Common myeloid progenitor, CD34-positive (primary cell): ENCODE measurements at places on chromosomes 1 and 21.

- no peak overlapping the region for H3K27ac ChIP-seq
- no peak for DNase-seq
- H3K4me1 ChIP-seq: peaks cover 11% of the 10 kb centered on the region
- peak overlapping the region; percentile 62 for H3K4me3 ChIP-seq
- H3K27me3 ChIP-seq: peaks cover 72% of the 10 kb centered on the region
Observed at GRCh38 chr1:23216771-23217420, 406 bp downstream of the HTR1D start.

DNA sequence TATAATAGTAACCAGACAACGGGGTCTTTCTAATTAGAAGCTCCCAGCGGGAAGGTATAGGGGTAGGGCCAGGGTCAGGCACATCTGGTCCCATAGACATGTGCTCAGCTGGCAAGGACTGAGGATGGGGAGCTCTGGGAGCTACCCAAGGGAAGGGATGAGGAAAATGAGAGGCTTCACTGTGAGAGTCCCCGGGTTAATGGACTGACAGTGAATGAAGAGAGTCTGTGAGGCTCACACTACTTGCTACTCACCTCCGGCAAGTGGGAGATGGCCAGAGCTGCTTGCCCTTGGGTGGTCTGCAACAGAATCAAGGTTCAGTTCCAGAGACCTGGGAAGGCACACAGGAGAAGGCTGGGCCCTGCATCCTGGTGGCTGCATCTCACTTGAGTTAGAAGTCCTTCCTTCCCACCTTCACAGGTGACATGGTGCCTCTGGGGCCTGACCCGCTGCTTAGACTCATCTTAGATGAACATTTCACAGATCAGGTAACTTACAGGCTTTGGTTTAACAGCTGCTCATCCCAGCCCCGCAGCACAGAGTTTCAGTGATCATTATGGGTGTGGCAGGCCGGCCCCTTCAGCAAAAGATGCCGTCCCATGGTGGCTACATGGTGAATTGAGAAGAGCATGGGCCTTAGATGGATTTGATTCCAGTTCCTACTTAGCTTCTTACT lies 31.7 kb downstream of the EIF2D start:
- no peak overlapping the region for H3K4me3 ChIP-seq
- peak overlapping the region; percentile 14 for H3K27ac ChIP-seq
- H3K27me3 ChIP-seq: no peaks in the 10 kb centered on the region
- no peak for DNase-seq

DNA sequence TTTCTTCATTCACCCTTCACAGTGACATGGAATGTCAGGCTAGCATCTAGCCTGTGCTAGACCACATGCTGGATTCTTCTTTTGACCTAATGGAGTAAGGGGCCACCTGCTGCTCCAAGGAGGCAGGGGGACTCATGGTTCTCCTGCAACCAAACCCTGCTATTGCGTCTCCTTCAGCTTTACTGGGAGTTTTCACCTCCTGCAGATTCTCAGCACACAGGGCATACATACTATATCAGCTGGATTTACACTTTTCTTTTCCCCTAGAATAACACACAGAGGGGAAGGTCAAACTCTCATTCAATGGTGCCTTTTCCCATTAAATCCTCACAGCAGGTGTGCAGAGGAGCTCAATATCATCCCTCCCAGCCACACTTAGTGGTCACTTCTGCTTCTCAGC lies 16.6 kb upstream of the AK5 start:
- no peaks in the 10 kb centered on the region for H3K4me1 ChIP-seq
- no peak for DNase-seq
- no peaks in the 10 kb centered on the region for H3K27me3 ChIP-seq
- no peak overlapping the region for H3K27ac ChIP-seq

GRCh38 chr1:97245026-97245425 lies 523.4 kb downstream of the PTBP2 start:
- H3K27ac ChIP-seq: no peak overlapping the region
- no peaks in the 10 kb centered on the region for H3K4me1 ChIP-seq
- H3K36me3 ChIP-seq: no peaks in the 10 kb centered on the region

- no peak overlapping the region for H3K27ac ChIP-seq
- H3K27me3 ChIP-seq: no peaks in the 10 kb centered on the region
- peaks cover 12% of the 10 kb centered on the region for H3K36me3 ChIP-seq
- H3K4me1 ChIP-seq: no peaks in the 10 kb centered on the region
- no peak for DNase-seq
- H3K4me3 ChIP-seq: no peak overlapping the region
Observed at GRCh38 chr1:95028954-95029353, 43.8 kb downstream of the ALG14 start.

DNA sequence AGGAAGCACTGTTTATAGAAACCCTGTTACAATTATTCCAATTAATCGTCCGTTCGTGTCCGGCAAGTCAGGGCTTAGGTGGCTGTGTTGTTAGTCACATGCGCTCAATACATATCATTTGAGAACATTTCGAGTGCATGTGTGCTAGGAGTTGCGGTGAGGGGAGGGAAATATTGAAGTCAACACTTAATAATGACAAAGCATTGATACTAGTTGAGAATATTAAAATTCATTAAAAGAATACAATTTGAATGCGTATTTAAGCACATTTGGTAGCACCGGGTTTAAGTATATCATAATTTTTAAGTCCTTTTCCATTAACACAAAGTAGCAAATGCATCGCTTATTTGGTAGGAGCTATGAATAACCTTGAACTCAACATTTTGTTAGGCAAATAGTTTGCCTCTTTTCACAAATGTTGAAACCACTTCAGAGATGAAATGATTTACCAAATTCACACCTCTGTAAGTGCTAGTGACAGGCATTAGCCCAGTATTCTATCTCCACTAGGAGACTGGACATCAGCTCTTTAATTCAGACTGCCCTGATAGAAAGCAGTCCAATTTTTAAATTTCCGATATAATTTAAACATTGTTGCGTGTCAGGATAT lies 1.1 kb upstream of the SERBP1 start:
- DNase-seq: no peak
- peak overlapping the region; percentile 70 for H3K27ac ChIP-seq
- peak overlapping the region; percentile 79 for H3K4me3 ChIP-seq
- no peaks in the 10 kb centered on the region for H3K27me3 ChIP-seq
- H3K4me1 ChIP-seq: peaks cover 32% of the 10 kb centered on the region

DNA sequence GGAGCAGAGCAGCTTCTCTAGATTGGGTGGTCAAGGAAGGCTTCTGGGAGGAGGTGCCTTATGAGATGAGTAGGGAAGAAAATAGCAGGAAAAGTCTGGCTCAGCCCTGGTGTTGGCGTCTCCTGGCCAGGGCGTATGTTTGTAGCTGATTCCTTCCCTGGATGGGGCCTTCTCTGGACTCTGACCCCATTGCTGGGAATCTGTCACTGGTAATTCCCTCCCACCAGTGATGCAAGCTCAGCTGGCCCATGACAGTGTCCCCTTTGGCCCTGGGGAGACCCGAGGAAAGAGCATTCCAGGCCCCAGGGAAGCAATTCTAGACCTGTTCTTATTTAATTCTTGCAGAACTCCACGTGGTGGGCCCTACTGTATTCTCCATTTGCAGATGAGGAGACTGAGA lies 20.7 kb downstream of the IGSF21 start:
- H3K27ac ChIP-seq: no peak overlapping the region
- no peaks in the 10 kb centered on the region for H3K36me3 ChIP-seq
- H3K4me3 ChIP-seq: no peak overlapping the region
- peaks cover 34% of the 10 kb centered on the region for H3K27me3 ChIP-seq

DNA sequence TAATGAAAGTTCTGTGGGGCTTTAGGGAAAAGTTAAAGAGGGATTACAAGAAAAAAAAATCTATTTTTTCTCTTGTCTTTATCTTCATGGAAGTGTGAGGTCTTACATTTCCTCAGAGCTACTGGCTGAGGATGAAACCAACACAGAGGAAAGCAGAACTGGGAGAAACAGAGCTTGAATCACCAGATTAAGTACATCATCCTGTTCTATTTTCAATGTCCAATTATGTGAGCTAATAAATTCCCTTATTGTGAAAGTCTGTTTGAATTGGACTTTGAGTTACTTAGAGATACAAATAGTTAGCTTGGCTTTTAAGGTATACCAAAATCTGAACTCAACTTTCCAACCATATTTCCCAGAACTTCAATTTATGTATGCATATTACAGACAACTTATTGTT lies 69.2 kb downstream of the LPGAT1 start:
- H3K36me3 ChIP-seq: peaks cover 14% of the 10 kb centered on the region
- H3K4me1 ChIP-seq: no peaks in the 10 kb centered on the region
- no peak for DNase-seq
- no peaks in the 10 kb centered on the region for H3K27me3 ChIP-seq

DNA sequence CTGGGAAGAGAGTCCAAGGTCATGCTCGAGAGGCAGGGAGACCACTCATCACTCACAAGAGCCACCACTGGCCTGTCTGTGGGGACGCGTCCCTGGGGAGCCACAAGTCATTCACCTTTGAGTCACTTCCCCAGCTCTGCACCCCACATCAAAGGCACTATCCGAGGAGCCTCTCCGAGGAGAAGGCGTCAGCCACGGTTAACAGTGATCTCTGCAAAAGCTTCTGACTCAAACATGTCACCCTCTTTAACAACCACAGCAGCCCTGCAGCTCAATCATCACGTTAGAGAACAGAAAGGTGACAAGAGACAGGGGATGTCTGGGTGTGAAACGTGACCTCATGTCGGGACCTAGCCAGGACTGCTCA lies 9.0 kb downstream of the LRRC47 start:
- H3K27ac ChIP-seq: no peak overlapping the region
- H3K36me3 ChIP-seq: peaks cover 87% of the 10 kb centered on the region
- H3K4me3 ChIP-seq: no peak overlapping the region
- DNase-seq: no peak

- no peaks in the 10 kb centered on the region for H3K4me1 ChIP-seq
- no peaks in the 10 kb centered on the region for H3K36me3 ChIP-seq
- no peak overlapping the region for H3K4me3 ChIP-seq
- no peaks in the 10 kb centered on the region for H3K27me3 ChIP-seq
Observed at GRCh38 chr1:91635763-91636162, 135.1 kb downstream of the CDC7 start.

DNA sequence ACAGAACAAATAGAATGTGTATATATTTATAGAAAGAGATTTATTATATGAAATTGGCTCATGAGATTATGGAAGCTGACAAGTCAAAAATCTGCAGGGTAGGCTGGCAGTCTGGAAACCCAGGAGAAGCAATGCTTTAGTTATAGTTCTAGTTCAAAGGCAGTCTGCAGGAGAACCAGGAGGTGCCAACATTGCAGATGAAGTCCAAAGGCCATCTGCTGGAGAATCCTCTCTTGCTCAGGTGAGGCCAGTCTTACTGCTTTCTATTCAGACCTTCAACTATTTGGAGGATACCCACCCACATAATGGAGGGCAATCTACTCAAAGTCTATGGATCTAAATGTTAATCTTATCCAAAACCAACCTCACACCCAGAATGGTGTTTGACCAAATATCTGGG lies 75.9 kb upstream of the MRPS6 start:
- peaks cover 4% of the 10 kb centered on the region for H3K4me1 ChIP-seq
- no peak overlapping the region for H3K4me3 ChIP-seq
- H3K36me3 ChIP-seq: no peaks in the 10 kb centered on the region
- H3K27ac ChIP-seq: no peak overlapping the region
- H3K27me3 ChIP-seq: no peaks in the 10 kb centered on the region
- no peak for DNase-seq

DNA sequence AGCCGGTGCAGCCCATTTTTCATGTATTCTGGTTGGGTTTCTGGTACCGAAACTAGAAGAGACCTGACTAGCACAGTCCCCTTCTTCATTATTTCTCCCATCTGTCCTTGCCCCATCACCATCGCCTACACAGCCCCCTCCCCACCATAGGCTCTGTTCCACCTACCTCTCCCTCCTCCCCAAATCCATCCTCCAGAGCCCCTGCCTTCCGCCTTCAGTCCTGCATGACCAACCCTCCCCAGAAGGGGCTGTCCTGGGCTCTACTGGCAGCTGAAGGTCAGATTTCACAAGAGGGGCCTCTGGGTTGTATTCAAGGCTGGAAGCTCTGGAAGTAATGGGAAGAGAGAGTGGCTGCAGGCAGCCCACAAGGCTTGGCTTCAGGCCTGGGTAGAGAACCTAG lies 55.2 kb downstream of the SDC3 start:
- H3K27ac ChIP-seq: no peak overlapping the region
- H3K36me3 ChIP-seq: no peaks in the 10 kb centered on the region
- peaks cover 4% of the 10 kb centered on the region for H3K4me1 ChIP-seq
- H3K4me3 ChIP-seq: no peak overlapping the region
- H3K27me3 ChIP-seq: peaks cover 39% of the 10 kb centered on the region
- DNase-seq: no peak

GRCh38 chr1:21734526-21734925 lies 48.4 kb downstream of the USP48 start:
- DNase-seq: no peak
- H3K36me3 ChIP-seq: peaks cover 61% of the 10 kb centered on the region
- no peak overlapping the region for H3K4me3 ChIP-seq
- H3K4me1 ChIP-seq: no peaks in the 10 kb centered on the region

GRCh38 chr21:31011412-31011811 lies 26.9 kb downstream of the KRTAP19-8 start:
- no peak overlapping the region for H3K27ac ChIP-seq
- no peaks in the 10 kb centered on the region for H3K4me1 ChIP-seq
- H3K27me3 ChIP-seq: peaks cover 2% of the 10 kb centered on the region

DNA sequence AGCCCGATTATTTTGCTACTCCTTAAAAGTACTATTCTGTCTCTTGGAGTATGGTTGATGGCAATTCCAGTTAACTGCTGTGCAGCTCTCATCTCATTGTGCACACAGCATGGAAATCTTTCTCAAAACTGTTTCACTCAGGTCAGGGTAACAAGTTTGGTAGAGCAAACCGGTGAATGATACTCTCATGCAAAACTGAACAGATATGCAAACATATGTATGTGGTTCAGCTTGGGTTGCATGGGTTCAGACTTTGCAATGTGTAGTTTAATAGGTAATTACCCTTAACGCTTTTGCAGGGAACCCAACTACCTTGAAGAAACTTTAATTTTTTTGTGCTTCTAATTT lies 2.2 kb downstream of the GADD45A start:
- H3K4me3 ChIP-seq: no peak overlapping the region
- H3K27me3 ChIP-seq: no peaks in the 10 kb centered on the region
- H3K27ac ChIP-seq: peak overlapping the region; percentile 88
- no peaks in the 10 kb centered on the region for H3K36me3 ChIP-seq
- no peak for DNase-seq

DNA sequence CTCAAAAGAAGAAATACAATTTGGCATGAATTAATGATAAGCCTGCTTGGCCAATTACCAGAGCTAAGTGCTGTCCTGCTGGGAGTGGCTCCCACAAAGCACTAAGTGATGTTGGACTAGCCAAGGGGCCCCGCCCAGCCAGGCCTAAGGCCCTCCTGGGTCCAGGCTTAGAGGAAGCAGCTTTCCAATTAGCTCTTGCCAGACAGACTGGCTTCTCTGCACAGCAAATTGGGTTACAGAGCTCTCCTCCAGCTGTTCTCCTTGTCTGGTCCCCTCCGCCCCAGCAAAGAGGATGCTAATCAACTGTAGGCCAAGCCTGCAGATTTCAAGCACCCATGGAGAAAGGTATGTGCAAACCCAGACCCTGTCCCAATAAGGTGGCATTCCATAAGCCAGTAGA lies 151.9 kb downstream of the DMRTA2 start:
- no peak overlapping the region for H3K4me3 ChIP-seq
- H3K4me1 ChIP-seq: no peaks in the 10 kb centered on the region
- DNase-seq: no peak
